Stimulated activated CD8-positive, alpha-beta memory T cell treated with anti-CD3 and anti-CD28 coated beads, Interleukin-7, amount 100 ng/mL, for 1 hour (primary cell): ENCODE measurements at places on chromosomes 12 and 14.

DNA sequence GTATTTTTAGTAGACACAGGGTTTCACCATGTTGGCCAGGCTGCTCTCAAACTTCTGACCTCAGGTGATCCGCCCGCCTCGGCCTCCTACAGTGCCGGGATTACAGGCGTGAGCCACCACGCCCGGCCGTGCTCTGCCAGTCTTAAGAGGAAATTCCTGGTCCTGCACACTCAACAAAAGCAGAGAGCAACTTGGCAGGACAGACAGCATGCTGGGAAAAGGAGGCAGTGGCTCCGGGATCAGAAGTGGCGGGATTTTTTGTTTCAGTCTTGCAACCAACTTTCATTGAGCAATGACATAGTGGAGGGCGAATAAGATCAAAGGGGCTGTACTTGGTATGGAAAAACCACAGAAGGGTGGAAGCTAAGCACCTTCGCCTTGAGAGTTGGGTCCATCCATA is 2.1 kb downstream of the CKAP4 start:
- DNase-seq: no peak

GRCh38 chr12:69886109-69886508 is 61.1 kb downstream of the MYRFL start:
- no peak for DNase-seq

DNA sequence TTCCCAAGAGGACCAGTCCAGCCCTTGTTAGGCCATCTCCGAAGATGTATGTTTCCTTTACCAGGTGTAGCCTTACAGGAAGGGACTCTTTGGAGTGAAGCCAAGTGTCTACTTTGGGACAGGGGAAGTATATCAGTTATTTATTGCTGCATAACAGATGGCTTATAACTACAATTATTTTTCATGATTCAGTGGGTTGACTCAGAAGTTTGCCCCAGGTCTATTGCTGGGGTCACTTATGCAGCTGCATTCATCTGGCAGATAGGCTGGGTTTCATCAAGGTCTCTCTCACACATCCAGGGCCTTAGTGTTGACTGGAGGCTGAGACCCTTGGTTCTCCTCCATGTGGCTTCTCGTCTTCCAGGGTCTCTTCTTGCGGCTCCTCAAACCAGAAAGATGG is 170.1 kb downstream of the NRXN3 start:
- no peak for DNase-seq

DNA sequence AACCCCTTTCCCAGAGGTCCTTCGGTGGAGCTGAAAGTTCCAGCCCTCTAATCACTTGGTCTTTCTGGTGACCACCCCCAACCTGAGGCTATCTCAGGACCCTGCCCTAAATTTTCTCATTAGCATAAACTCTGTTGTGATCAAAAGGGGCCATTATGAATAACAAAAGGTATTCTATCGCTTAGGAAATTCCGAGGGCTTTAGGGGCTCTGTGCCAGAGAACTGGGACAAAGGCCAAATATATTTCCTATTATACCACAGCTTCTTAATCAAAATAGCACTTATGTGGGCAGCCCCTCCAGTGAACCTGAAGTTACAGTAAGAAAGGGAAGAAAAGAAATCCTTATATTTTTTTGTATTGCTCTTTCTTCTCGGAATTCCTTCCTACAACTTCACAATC is 125.3 kb upstream of the NPAS3 start:
- no peak for DNase-seq

GRCh38 chr12:79737875-79738718 is 47.3 kb upstream of the PAWR start:
- no peak for DNase-seq

- DNase-seq: no peak
Measured at GRCh38 chr12:51752234-51752889, 96.2 kb downstream of the FIGNL2 start.

DNA sequence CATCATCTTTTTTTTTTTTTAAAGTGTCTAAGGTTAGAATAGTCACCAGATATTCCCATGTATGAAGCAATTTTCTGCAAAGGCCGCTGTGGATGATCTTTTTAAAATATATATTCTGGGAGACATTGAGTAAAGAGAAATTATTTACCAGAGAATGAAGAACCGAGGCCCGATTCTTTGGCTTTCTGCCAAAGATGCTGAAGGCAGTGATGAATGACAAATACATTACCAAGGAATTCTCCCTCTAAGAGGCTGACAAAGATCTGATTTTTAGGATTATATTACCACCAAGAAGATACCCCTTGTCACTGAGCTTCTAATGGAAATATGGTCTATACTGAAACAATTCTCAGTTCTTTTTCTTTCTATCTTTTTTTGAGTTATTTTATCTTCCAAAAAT is 336.8 kb downstream of the NAV3 start:
- no peak for DNase-seq

DNA sequence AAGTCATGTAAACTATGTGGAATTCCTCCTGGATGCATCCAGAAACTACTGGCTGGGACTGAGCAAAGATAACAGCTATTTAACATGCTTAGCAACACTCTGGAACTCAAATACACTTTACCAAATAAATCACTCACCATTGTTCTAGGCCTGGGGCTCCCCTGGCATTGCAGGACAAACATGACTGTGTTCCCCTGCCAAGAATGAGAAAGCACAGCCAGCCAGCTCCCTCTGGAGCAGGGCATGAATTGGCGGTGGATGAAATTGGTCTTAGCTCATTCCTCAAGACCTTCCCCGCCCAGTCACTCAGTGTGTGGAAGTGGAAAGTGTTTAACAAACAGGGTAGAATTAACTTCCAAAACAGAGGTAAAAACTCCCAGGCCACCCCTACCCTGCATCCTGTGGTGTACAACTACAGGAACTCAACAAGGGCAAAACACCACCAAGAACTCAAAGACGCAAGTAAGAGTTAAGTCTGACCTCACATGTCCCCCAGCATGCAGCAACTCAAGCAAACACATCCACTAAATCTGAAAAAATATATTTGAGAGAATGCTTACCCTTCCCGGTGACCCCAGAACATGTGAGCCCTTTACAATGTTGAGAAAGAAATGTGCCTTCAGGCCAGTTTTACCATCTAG is 58.4 kb upstream of the BDKRB2 start:
- DNase-seq: no peak

DNA sequence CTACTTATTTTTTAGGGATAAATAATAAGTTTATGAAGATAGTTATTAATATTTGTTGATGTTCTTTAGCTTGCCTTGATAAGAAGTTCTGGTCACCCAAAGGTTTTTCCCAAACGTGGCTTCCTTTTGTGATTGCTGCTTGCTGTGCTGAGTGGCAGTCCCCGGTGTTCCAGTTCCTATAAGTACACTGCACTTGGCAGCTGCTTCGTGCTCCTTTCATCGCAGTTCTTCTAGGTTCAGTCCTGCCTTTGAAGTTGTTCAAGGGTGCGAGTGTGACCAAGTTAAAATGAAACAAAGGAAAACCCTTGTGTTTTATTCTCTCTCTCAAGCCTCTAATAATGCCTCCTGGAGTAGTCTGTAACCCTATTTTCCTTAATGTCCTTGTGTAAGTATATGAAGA is 128.5 kb upstream of the ATF1 start:
- DNase-seq: no peak

DNA sequence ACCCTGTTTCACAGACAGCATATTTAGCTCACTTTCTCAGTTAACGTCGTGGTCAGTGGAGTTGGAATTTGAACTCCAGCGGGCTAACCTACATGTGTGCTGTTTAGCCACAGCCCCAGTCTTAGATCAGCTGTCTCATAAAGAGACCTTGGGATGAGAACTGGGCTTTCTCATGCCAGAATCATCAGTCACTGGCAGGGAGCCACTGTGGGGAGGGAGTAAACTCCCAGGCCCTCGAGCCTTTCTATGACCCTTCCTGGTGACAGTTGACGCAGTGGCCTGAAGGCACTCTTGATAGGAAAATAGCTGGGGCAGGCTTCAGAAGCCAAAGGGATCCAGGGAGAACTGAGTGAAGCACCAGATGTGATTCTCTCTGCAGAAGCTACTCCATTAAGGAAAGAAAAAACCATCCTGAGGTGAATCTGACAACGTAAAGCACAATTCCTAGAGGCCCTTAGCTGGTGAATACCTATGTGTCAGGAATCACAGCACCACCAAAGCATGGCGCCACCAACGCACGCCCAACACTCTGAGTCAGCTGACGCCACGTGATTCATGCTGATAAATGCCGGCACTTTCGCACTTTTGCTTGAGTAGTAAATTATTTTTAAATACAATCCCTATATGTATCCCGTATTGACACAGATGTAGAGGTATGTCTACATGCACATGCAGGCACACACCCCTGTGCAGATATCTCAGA is 279.6 kb upstream of the TMEM132C start:
- no peak for DNase-seq

- DNase-seq: no peak
Measured at GRCh38 chr12:121170611-121171260, 38.1 kb downstream of the P2RX7 start.

DNA sequence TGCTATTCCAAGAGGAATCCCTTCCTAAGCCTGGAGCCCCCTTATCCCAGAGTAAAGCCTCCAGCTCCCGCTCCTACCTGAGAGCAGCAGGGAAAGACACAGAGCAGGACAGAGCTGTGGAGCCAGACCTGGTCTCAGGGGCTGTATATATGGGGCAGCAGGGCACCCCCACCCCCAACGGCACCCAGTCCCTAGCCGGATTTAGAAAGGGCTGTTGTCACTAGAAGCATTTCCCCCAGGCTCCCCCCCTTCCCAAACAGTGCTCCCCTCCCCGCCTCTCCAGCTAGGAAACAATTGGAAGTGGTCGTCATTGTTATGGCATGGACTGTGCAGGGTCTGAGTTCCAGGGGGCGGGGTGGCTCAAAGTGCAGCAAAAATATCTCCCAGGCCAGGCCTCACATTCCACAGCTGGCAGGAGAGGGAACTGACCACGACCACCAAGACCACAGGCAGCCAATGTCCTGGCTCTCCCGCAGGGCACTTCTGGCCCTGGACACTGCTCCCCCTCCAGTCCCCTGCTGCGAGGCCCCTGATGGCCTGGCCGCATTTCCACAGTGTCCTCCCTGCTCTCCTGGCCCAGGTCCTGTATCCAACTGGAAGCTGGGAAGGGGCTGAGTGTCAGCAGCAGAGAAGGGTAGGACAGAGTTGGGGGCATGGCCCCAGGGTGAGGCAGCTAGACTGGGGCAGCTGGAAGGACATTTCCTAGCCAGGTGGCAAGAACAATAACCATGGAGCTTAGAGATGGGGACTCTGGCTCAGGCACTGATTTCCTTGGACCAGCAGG is at the start of gene MYH7:
Gene MYH7 (minus strand): TSS at position 118 of the 784 bp plus-strand sequence. CDS start 1,928 bp downstream, outside the sequence.
- no peak for DNase-seq

DNA sequence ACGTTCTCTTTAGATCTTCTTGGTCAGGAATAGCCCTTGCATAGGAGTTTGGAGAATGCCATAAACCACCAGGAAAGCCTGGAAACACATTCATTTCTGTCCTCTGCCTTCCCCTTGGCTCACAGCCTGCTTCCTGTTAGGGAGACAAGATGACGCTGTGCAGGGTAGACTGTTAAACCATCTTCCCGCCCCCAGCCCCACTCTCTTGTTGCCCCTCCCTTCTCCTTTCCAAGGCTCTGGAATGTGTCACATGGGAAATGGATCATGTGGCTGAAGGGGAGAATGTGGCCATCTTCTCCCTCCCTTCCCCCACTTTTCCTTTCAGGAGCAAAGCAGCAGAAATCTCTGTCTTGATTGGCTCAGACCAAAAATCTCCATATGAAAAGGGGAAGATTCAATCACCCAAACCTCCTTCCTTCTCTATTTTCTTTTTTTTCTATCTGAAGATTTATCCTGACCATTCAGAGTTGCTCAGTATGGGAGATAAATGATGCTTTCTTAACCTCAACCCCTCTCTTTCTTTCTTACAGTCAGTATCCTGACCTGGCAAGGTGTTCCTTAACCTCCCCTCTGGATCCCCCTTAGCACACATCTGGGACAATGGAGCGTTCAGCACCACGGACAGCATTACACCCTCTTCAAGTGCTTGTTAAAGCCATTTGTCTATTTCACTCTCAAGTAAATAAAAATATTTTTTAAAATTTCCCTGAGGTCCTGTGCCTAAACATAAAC is 11.4 kb downstream of the GPR19 start:
- no peak for DNase-seq

DNA sequence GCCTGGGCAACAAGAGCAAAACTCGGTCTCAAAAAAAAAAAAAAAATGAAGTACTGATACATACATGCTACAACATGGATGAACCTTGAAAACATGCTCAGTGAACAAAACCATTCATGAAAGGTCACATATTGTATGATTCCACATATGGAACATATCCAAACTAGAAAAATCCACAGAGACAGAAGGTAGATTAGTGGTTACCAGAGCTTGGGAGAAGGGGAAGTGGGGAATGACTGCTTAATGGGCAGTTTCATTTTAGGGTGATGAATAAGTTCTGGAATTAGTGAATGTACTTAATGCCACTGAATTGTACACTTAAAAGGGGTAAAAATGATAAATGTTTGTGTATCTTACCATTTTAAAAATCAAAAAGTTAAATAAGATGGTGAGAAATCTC is 2.7 kb downstream of the ITGB7 start:
- no peak for DNase-seq

DNA sequence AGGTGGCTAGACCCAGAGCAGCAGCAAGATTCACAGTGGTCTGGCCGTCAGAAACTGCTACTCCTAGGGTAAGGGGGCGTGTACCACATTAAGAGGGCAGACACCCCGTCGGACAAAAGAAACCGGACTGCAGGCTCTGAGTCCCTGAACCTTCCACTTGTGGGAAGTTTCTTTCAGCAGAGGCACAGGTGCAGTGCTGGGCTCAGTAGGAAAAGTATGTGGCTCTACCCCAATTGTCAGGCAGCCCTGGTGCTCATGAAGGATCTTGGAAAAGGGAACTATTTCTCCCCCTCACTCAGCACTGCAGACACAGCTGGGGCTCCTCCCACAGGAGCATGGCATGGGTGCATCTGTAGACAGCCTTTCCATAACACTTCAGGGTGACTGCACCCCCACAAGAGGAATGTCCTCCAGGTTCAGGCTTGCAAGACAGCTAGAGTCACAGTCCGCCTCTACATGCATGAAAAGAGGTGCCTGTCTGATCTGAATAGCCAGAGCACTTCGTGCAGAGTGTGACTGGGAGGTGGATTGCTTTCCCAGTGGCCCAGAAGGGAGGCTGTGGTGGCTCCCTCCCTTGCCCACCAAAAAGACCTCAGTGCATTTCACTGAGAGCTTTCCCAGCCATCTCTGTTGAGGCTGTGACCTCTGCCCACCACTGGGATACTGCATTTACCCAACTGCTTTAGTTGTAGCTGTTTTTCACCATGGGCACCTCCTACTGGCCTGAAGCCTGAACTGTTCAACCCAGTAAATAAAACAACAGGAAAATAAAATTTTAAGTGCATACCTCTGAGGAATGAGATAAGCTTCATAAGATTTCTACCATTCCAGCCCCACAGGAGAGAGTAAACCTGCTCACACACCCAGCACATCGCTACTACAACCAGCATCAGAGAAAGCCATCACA is 14.2 kb downstream of the CEP128 start:
- DNase-seq: no peak

DNA sequence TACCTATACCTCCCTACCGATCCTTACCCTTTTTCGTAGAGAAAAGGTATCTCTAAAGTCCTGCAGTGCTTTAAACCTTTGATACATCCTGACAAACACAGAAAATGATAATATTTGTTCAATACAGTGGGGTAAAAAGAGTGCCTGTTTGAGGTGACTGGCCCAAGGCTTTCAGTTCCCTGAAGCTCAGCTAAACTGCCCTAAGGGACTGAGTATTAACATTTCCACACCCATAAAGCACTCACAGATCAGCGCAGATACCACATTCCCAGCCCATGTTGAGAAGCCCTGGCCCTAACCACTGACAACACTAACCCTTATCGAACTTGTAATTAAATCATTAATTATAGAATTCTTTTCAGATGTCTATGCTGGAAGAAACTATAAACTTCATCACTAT is 108.7 kb downstream of the DIP2B start:
- no peak for DNase-seq

GRCh38 chr12:64125913-64126312 is 96.2 kb downstream of the KICS2 start:
- DNase-seq: no peak
